ENCODE measurements at places on chromosomes 2 and 18.

DNA sequence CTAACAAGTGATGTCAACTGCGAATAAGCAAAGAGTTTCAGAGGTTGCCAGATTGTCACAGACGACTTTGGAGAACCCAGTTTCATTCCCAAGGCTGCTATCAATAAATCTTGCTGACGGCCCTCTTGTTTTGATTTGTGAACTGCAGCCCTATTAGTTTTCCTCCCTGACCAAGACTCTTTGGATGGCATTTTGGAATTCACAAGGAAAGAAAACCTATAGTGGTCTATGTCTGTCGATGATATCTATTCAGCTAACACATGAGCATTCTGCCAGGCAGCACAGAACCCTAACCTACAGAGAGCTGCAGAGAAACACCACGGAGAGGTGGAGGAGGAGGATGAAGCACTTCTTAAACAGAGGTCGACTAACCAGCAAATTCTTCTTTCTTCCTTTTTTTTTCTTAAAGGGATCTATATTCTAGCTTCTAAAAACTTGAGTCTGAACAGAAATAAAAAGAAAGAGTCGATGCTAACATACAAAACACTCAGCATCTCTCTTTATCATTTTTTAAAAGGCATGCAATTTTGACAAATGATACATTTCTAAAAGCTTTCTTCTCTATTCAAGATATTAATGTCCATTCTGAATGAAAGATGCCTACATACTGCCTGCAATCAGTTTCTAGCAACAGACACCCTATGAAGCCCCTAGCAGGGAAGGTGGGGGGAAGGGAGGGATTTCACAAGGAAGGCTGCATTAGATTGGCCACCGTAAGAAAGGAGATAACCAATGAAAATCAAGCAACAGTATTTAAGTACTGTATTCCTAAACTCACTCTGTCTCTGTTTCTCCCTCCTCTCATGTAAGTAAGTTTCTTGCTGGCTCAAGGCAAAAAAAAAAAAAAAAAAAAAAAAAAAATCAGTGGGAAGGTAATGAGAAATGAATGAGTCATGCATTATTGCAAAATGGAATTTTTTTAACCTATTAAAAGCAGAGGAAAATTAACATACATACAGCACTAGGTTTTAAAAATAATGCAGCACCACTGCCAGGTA lies 83.0 kb upstream of the CHRNA1 start:
- no peak for DNase-seq

DNA sequence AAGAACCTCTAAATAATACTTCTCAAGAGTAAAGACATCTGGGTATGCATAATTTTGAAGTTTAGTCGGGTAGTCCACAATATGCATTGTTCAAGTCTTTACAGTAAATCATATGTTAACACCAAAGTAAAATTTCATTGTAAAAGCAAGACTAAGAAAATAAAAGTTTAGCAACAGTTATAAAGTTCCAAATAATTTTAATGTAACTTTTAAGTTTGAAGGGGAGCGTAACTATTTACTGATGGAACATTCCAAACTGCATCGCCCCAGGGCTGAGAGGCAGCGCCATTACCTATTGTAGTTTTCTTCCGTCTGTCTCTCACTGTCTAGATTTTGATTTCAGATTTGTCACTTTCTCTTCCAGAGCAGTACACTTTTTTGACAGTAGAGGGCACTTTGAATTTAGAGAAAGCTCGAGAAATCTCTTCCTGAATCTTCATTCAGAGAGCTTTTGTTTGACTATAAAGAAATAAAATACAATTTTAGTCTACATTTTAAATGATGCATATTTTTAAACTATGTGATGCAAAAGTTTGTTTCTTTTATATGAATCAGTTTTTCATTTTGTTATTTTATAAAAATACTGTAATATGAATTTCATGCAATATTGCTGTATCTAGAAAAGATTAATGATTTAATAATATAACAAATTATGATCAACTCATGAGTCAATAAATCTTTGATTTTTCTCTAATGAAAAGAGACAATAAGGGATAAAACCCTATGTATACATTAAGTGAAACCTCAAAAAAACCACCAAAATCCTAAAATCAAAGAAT lies 389.8 kb downstream of the FIGN start:
- DNase-seq: peak; percentile 18

- DNase-seq: no peak
Measured at GRCh38 chr2:134080386-134081089, 173.3 kb upstream of the MGAT5 start.

- no peak for DNase-seq
Measured at GRCh38 chr2:224591220-224591619, 6.1 kb upstream of the CUL3 start.

DNA sequence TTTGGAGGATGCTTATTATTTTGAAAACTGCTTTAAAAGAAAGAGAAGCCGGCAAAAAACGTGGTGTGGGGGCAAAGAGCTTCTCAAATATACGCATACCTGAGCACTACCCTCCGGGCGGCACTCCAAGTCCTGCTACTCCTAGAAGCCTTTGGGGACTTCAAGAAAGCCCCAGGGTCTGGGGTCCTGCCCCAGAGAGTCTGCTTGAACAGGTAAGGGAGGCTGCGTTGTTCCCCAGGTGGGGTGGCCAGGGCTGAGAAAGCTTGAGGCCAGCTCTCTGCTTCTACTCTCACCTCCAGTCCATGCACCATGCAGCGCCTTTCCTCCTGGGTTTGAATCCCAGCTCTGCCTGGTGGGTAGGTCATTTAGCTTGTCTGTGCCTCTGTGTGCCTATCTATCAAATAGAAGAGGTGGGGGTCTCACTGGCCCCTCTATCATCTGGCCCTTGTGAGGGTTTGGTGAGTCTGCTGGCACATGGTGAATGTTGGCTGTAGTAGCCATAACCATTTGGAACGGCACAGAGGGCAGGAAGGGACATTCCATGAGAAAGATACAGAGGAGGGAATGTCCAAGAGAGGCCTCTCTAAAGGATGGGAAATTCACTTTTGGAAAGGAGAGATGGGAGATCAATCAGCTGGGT lies 19.5 kb downstream of the MALL start:
- DNase-seq: no peak

DNA sequence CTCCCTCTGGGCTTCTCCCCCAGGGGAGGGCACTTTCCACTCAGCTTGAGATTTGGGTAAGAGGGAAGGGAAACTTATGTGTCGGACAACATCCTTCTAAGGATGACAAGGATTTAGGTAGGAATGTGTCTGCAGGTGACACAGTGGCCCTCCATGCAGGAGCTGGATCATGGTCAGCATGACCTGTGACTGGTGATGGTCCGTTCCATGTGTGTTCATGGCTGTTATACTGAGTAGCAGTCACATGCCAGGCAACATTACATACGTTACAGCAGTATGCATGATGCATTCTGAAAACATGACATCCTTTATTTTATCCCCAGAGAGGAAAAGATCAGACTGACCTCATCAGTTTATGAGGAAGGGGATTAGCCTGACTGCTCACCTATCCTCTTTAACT lies 192.1 kb downstream of the SEPTIN10 start:
- no peak for DNase-seq

DNA sequence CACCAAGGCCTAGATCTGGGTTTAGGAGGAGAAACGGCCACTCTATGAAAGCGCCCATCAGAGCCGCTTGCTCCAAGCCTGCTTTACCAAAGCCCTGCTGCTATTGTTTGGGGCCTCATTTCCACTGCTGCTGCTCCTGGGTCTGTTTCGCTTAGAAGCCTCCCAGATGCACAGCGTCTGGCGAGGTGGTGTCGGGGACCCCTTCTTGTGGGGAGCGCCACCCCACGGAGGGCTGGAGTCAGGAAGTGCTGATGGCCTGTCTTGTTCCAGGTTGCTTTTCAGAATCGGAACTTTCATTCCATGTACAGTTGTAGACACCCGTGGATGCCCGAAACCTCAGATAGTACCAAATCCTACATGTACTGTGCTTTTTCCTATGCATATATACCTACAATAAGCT lies 204.9 kb upstream of the TWIST2 start:
- no peak for DNase-seq

- DNase-seq: no peak
Measured at GRCh38 chr18:39313992-39314391, 1748.4 kb upstream of the CELF4 start.

DNA sequence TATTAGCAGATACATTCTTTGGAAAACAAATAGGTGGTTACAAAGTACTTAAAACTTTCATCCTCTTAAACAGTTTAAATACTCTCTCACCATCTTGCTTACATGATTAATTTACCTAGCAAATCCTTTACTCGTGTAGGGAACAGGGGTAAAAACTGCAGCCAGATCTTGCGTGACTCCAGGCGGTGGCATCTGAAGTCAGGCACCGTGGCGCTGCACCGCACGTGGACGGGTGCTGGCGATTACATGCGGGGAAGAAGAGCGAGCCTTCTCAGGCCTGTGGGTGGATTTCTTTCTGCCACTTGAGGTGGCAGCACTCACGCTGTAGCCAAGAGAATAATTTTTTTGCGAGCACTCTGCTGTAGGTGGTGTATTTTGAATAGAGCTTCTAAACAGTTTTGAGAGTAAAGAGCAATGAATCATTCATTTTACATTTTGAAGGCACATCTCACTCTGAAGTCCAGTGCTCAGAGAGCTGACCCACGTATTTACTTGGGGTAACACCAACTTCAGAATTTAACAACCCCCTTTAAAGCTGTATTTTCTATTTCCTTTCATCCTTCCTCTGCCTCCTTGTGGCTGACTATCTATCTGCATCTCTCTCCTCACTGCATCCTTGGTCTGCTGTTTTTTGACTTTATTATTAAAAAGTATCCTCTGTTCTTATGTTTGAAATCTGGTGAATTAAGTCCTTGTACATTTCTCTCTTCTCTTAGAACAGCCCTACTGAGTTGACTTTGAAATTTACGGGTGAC lies 68.9 kb downstream of the EPAS1 start:
- no peak for DNase-seq

Measured in NCI-H526 (cell line).